ENCODE measurements at places on chromosomes 6 and 20.

GRCh38 chr20:63664861-63665594 is 6.9 kb downstream of the RTEL1 start:
- no peak for DNase-seq

DNA sequence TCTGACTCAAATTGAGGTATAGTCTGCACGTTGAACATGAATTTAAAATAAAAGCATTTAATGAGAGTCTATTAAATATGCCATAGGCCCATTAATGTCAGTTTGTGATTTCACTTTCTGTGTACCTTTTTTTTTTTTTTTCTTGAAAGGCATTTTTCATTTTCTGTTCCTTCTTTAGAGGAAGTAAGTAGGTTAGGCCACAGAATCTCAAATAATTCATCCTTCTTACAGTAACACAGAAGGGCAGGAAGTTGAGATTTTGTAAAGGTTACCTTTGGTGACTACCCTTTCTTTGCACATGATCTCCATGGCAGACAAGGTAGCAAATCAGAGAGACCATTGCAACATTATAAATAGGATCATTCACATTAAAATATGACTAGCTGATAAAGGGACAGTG is 9.6 kb downstream of the L3MBTL3 start:
- no peak for DNase-seq

DNA sequence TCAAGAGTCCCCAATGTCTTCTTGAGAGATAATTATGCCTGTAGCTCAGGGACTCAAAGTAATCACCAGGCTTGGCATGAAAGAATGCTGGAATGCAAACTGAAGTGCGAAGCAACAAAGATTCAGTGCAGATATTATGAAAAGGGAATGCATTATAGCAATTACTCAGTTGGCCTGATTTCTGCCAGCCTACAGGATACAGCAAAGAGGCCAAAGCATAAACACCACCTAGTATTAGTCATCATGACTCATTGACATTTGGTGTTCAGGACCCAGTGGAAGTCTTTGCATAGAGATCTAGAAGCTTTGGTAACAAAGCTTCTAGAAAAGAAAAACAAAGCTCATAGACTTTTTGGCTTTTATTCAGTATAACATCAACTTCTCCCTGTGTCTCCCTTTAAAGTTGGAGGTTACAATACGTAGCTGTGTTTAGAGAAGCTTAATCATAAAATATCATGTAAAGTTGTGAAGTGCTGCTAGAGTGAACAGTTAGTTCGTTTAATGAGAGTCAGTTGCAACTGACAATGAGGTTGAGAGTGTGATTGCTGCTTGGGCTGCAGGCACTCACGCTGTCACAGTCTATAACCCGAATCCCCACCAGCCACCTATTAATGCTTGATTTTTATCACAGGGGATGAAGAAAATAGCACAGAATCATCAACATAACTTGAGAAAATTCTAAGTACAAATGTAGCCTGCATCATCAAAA is 932.7 kb downstream of the TFAP2A start:
- no peak for DNase-seq

GRCh38 chr6:131924881-131925474 is 26.2 kb downstream of the CCN2 start:
- no peak for DNase-seq

DNA sequence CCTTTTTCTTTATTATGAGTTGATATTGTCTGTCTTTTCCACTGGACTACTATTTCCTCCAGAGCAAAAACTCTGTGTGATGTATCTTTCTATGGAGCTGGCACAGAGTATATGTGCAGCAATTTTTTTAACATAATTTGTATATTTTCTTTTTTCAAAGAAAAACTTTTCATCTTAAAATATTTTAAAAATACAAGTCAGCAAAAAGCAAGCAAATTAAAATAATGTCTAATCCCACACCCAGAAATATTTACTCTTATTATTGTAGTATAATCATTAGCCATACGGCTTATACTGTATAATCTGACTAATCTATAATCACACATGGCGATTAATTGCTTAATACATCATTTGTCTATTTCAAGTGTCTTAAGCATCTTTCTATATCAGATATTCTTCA is 49.7 kb upstream of the BTN3A2 start:
- no peak for DNase-seq

DNA sequence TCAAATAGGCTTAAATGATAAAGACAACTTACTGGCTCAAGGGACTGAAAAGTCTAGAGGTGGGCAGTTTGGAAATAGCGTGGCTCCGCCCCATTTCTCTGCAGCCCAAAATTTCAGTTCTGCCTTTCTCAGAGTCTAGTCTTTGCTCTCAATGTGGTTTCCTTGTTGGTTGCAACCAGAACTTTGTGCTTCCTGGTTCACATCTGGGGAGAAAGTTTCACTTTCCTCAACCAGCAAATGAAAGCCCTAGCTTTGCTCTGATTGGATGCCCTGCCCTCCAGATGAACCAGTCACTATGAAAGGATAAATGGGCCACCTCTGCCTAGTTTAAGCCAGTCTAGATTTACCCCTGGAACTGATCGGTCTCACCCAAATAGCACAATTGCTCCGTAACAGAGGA is 14.9 kb downstream of the SYCP2L start:
- no peak for DNase-seq

- no peak for DNase-seq
Observed at GRCh38 chr6:134512981-134513391, 195.1 kb upstream of the SGK1 start.

DNA sequence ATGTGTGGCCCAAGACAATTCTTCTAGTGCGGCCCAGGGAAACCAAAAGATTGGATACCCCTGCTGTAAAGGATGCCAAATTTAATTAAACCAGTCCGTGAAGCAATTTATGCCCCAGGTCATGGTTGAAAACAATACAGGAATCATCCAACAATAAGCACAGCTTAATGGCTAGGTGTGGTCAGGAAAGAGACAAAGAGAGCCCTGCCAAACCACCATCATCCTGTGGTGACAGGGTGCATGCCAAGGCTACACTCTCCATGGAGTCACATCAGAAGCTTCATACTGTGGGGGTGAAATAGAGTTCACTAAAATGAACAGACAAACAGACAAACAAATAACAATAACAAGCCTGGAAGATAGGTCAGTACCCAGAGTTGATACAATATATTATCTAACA is 62.7 kb downstream of the DZANK1 start:
- DNase-seq, result no peak

- no peak for DNase-seq
Observed at GRCh38 chr20:8631271-8631670, 437.6 kb upstream of the PLCB4 start.

DNA sequence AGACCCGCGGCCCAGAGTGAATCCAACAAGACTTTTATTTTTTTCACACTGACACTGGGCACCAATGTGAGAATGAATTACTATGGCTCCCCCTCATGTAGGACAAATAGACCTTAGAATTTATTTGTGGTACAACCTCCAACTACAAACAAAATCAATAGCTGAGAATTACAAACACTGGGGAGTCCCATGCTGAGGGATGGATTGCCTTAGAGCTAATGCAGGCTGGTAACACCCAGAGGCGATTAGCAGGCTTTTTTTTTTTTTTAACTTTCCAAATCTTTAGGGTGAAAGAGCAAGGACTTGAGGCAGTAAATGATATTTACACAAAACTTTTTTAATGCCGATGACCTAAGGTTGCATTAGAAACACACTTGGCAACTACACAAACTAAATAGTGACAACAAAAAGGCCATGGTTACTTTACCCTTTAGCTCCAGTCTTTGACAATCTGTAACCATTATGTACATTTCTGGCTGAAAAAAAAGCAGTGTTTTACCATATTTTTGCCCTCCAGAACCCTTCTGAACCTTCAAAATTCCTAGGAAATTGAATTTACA is 21.8 kb downstream of the SAYSD1 start:
- no peak for DNase-seq

- no peak for DNase-seq
Observed at GRCh38 chr20:63363013-63363957, 2.1 kb upstream of the CHRNA4 start.

- no peak for DNase-seq
Observed at GRCh38 chr20:35575958-35576357, 34.1 kb downstream of the ERGIC3 start.

DNA sequence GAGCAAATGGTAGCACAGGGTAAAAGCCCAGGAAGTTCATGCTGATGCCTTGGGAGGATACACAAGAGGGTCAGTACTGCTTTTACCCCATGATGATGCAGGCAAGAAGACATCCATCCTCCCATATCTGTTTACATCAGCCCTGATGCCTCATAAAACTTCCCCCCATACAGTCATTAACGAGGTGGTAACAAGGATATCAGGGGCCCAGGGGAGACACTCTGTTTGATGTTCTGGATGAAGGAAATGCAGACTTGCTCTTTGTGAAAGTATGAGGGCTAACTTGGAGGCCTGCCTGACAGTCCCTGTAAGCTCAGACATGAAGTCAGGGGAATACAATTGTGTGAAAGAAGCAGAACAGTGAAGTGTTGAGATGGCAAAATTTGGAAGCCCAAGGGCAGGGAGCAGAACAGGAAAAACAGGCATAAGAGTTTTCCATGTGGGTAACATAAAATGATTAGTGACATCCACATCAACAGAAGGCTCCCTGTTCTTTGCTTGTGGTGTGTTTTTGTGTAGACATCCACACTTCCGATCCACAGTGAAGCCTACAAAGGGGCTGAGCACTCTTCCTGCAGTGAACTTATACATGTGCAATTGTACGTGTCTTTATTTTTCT is 813.4 kb downstream of the MAFB start:
- no peak for DNase-seq

DNA sequence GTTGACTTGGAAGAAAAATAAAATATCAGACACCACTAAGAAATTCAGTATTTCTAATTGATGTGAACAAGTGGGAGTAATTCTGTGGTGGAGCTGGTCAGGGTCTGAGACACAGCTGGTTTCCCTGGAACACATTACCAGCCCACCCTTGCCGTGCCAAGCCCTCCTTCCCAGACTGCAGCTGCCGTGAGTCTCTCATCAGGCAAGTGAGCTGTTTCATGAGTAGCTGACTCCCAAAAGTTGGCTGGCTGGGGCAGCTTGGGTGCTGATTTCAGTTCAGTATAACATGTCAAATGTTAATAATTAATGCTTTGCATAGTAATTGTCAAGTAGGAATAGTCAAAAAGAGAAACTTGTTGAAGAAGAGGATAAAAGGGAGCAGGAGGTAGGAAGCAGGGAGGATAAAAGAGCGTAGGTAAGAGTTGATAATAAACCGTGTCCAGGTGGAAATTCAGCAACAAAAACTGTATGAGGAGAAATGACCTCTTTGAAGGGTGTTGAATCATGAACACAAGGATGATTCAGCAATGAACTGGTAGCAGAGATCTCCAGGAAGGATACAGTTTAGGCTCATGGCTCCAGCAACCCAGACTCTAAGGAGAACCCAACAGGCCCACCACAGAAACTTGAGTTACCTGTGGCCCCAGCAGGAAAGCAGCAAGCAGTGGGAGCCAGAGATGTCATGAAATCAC is 110.9 kb upstream of the SSTR4 start:
- no peak for DNase-seq

GRCh38 chr6:22448291-22448711 is 121.1 kb upstream of the HDGFL1 start:
- DNase-seq, result no peak

Data from NCI-H1436 (cell line).